H9 (cell line): ENCODE measurements at places on chromosomes 3 and 15. TPM values are rescaled to one million over a fixed set of nuclear protein-coding genes. Genes with fewer than 3 reads are reported as not detected.

TMEM212 gene
- total RNA-seq = not detected in 2 replicates

SAMMSON gene
- total RNA-seq = not detected in 2 replicates

CPN2 gene
- total RNA-seq = not detected in 2 replicates

CCDC80 gene
- total RNA-seq = 4.6 and 5.4 TPM in 2 replicates

ST8SIA2 gene
- total RNA-seq = 1.8 and 3.2 TPM in 2 replicates

MAPKBP1 gene
- total RNA-seq = 10.0 and 13.7 TPM in 2 replicates

TMEM207 gene
- not detected in 2 replicates for total RNA-seq

MUSTN1 gene
- total RNA-seq = 0.55 and 0.72 TPM in 2 replicates

CIB1 gene
- 23.0 and 27.8 TPM in 2 replicates for total RNA-seq

RNU5B-1 gene
- not detected in 2 replicates for total RNA-seq

WDR76 gene
- 29.6 and 31.1 TPM in 2 replicates for total RNA-seq

RAB11A gene
- total RNA-seq = 217 and 224 TPM in 2 replicates

DNA sequence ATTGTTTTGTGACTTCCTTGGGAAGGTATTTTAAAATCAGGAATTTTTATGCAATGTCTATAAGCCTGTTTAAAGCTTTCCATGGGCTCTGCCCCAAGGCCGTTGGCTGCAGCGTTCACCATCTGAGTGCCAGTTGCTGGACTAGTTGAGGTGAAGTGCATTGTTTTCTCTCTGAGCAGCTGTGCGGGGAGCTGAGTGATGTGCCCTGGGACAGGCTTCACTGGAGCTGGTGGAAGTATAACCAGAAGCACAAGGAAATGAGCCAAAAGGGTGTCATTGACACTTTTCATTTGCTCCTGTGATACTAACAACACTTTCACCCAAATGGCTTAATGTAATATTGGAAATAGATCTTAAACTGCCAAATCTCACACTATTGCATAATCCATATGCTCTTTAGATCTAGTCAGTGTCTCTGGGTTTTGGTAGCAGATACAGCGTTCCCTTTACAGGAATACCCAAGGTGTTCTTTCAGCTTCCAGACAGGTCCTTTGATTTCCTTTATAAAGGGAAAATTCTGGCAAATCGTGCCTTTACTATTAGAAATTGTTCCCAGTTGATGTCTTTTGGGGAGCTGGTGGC, 29.2 kb downstream of the APH1B start:
- DNase-seq = no peak

- DNase-seq = peak; percentile 39
Observed at GRCh38 chr3:125611908-125612307, 16.6 kb upstream of the OSBPL11 start.

DNA sequence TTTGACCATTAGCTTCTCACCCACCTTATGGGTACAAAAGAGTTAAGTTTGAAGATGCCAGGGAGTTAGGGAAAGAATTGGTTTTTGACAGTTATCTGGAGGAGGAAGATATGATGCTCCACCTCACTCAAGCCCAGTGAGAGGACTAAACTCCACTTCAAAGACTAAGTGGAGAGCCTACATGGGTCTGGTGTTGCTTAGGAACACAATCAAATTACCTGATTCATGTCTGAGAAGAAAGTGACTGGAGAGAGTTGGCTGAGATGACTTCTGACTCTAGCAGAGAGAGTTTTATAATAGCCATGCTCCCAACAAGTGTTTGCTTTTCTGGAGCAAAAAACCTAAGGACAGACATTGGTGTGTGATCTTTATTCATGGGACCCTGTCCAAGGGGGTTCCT, 43.3 kb downstream of the SUCNR1 start:
- no peak for DNase-seq

DNA sequence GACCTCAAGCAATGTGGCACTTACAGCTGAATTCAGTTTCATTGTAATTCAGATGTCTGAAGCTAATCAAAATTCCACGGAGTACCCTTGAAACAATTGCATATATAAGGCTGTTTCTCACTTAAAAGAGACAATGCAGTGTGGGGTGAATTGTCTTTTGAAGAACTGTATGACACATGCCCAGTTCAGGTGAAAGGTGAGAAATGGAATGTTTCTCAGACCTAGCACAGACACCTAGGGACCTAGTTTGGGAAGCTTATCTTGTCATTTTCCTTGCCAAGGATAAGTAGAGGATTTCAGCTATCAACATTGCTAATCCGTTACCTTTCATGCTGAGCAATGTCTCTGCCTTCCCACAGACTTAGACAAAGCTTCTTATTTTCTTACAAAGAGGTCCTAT, 36.3 kb downstream of the MBNL1 start:
- no peak for DNase-seq

DNA sequence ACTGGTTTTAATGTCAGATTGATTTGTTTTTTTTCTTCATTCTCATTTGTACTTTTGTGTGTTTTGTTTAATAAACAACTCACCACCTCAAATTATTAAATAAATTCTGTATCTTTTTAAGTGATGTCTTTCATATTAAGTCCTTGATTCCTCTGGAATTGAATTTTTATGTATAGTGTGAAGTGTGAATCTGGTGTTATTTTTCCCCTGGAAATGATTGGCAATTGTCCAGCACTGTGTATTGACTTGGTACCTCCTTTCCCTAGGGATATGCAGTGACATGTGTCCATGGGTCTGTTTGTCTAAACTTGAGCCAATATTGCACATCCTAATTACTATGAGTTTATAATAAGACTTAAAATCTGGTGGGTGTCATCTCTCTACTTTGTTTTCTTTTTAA, 2.1 kb downstream of the RNU5B-1 start:
- DNase-seq = no peak

DNA sequence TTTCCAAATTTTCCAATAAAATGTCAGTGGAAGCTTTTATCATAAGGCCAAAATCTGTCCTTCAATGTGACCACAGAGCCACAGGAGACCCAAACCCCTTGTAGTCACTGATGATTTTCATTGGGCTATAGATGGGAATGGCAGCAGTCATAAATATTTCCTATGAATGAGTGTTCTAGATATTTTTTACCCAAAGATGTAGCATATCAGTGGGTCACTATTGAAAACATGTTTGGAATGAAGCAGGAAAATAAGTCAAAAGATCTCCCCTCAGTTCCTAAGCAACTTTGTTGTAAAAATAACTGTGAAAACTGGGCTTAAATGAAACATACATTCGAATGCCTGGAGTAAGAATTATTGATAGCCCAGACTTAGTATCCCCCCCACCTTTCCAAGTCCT, 49.0 kb downstream of the NKIRAS1 start:
- DNase-seq = no peak

DNA sequence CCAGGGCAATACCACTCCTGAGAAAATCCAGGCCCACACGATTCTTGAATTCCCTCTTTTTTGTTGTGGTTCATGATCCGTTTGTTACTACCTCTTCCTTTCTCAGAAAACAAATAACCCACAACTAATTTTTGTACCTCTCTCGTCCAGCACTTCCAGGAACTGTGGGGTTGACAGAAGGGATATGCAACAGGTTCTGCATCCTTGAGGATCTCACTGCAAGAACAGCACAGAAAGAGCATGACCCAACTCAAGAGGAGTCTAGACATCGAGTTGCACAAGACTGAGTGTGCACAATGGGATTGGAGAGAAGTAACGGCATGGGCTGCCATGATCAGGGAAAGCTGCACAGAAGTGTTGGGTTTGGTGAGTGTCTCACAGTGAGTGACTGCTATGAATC, 533.3 kb downstream of the SOX2 start:
- DNase-seq = no peak

DNA sequence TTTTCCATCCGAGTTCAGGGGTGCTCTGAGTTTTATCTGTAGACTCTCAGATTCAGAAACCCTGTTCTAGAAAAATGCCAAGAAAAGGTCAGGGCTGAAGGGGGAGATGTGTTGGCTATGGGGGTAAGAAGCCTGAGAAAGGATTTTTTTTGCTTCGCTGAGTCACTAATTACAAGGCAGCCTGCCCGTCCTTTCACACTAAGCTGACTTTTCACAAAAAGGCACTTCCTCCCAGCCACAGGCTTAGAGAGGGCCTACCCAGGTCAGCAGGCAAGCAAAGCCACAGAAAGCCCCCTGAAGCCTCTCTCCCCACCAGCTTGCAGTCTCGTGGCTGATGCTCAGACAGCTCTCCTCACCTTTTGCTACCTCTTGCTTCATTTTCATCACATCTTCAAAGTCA, 192.6 kb upstream of the PRICKLE2 start:
- no peak for DNase-seq

GRCh38 chr3:61381745-61382392, 130.6 kb upstream of the FHIT start:
- no peak for DNase-seq
